ENCODE measurements at places on chromosomes 3 and 15.

DNA sequence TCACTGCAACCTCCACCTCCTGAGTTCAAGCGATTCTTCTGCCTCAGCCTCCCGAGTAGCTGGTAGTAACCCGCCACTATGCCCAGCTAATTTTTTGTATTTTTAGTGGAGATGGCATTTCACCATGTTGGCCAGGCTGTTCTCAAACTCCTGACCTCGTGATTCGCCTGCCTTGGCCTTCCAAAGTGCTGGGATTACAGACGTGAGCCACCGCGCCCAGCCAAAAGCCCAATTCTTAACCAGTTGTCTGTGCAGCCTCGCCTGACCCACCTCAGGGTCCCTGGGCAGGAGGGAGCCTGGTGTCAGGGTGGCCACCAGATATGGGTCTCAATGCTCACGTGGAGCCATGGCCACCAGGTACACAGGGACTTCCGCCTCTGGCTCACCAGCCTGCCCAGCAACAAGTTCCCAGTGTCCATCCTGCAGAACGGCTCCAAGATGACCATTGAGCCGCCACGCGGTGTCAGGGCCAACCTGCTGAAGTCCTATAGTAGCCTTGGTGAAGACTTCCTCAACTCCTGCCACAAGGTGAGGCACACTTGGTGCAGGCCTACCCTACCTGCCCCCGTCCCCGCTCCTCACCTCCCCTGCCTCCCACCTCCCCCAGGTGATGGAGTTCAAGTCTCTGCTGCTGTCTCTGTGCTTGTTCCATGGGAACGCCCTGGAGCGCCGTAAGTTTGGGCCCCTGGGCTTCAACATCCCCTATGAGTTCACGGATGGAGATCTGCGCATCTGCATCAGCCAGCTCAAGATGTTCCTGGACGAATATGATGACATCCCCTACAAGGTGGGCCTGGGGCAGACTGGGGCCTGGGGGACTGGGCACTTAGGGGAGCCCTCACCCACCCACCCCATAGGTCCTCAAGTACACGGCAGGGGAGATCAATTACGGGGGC, 48.6 kb downstream of the SEMA3G start:
- DNase-seq: no peak

DNA sequence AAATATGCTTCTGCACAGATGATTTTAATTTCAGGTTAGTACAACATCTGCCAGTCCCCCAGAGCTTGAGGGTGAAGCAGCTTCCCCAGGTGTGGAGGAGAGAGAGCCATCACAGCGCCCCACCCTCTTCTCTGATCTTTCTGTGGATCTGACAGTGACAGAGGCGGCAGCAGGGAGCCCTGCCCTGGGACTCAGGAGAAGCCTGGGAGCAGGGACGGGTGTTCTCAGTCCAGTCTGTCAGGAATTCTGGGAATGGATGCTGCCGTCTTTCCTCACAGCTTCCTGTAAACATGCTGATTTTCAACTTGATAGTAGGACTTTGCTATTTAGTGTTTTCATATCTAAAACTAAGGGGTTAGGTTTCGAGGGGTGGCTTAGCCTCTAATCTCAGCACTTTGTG, 11.4 kb upstream of the RAB8B start:
- no peak for DNase-seq

- DNase-seq: no peak
Measured at GRCh38 chr15:75456710-75457109, 5.2 kb upstream of the SIN3A start.

DNA sequence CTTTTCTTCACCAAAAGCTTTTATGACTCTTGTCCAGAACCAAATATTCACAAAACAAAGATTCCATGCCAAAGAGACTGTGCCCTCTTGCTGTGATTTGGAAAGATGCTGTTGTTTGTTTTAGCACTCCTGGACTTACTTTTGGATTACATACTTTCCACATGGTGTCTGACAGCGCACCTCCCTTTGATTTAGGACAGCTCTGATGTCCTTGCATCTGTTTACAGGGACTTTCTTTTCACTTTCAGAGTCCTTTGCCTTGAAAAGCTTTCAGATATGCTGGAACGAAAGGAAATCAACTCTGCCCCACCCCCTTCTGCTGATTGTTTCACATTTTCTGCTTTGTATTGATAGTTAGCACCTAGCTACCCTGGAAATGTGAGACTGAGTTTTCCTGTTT, 133.0 kb upstream of the NR2E3 start:
- no peak for DNase-seq

Measured in left renal cortex interstitium (tissue), 4 donors.